HL-60 (cell line): ENCODE measurements at places on chromosomes 6 and 20.

- DNase-seq, result no peak
Observed at GRCh38 chr6:106556368-106556960, 72.8 kb downstream of the RTN4IP1 start.

DNA sequence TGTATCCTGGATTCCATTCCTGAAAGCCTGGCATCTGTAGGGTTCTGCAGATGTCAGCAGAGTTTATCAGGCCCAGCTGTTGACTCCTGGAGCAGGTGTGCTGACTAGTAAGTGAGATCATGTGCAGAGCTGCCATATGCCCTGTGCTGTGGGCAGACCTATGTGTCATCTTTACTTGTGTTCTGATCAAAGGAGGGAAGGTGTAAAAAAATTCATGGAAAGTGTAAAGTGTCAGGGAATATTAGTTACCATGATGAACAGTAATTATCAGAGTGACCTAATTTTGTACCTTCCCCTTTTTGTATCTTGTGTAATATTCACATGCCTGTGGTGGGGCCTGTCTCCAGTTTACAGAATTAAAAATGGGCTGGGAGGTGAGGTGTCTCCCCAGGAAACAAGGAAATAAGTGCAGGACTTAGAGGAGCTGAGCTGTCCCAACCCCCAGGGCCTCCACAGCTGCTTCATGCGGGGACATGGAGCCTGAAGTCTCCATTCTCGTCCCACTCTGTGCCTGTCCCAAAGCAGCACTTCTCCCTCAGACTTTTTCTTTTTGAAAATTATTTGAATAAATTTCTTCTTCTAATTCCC is 148.2 kb upstream of the GGTLC1 start:
- no peak for DNase-seq

DNA sequence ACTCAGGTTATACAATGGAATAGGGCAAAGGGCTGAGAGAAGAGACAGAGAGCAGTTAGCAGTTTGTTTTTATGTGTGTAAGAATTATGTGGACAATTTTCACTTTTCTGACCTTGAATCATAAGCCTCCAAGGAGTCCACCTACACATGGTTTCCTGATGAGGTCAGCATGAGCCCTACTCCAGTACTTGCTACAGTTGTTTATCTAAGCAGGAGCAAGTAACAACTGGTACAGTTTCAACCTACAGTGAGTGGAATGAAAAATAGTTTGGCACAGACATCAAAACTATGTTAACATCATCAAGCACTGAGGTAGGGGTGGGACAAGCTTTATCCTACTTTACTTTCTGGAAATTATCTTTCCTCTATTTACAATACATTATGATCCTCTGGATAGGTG is 426.7 kb upstream of the ID4 start:
- no peak for DNase-seq

DNA sequence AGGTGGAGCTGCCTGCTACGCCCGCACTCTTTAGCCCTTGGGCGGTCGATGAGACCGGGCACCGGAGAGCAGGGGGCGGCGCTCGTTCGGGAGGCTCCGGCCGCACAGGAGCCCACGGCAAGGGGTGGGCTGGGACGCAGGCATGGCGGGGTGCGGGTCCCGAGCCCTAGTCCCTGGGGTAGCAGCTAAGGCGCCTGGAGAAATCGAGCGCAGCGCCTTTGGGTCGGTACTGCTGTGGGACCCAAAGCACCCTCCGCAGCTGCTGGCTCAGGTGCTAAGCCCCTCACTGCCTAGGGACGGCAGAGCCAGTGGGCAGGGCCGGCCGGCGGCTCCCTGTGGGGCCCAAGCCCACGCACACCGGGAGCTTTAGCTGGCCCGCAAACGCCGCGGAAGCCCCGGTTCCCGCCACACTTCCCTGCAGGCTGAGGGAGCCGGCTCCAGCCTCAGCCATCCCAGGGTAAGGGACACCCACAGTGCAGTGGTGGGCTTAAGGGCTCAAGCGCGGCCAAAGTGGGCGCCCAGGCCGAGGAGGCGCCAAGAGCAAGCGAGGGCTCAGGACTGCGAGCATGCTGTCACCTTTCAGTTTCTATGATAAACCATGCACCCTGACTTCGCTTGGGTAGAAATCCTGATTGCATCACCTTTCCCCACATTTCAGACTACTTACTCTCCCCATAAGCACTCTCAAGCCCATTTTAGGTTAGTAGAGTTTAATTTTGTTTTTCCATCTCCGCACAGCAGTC is 52.0 kb downstream of the MYLIP start:
- no peak for DNase-seq

- DNase-seq, result no peak
Observed at GRCh38 chr6:106874481-106874880, 100.0 kb downstream of the CD24 start.
